Stromal cell of bone marrow (primary cell): ENCODE measurements at places on chromosomes 5 and 9.

GRCh38 chr5:141484641-141485311 is at the start of gene PCDHGC4:
Gene PCDHGC4, plus strand, starts transcription at chr5:141485030. Its CDS starts 144 bp downstream, at chr5:141485174.
- no peak for DNase-seq

DNA sequence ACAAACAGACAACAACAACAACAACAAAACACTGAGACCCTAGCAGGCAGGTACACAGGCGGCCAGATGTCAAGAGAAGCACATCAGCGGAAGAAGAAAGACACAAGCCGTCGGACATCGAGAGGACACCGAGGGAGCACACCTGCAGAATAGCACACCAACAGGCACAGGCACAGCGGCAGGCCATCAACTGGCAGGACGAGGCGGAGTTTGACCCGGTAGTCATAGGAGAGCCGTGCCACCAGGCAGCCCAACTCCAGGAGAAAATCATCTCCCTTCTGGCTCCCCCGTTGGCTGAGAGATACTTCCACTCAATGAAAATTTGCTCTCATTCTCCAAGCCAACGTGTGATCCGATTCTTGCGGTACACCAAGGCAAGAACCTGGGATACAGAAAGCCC is 352.1 kb upstream of the IZUMO3 start:
- no peak for DNase-seq

- DNase-seq, result peak; percentile 99
Measured at GRCh38 chr9:33264473-33265177, at the start of the genes BAG1 and CHMP5. Gene BAG1, minus strand, starts transcription at chr9:33264708. Gene CHMP5, plus strand, starts transcription at chr9:33265049. Its CDS starts 30 bp downstream, at chr9:33265079.

GRCh38 chr5:168048486-168048885 is 243.0 kb upstream of the WWC1 start:
- no peak for DNase-seq

- DNase-seq, result peak; percentile 90
Measured at GRCh38 chr9:73118898-73119554, 32.6 kb upstream of the ANXA1 start.

DNA sequence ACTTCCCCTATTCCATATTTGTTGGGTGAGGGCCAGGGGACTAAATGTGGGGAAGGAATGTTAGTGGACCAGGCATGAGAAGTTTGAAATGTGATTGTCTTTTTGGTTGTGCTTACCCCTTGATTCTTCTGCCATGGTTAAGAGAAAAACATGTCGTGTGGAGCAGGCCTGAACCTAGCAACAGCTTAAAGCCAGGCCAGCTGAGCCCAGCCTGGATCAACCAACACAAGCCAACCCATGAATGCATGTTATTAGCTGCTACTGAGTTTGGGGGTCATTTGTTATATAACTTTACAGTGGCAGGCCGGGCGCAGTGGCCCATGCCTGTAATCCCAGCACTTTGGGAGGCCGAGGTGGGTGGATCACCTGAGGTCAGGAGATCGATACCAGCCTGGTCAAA is 52.4 kb upstream of the TRIO start:
- no peak for DNase-seq

- no peak for DNase-seq
Measured at GRCh38 chr9:111872886-111873285, 23.7 kb upstream of the UGCG start.

DNA sequence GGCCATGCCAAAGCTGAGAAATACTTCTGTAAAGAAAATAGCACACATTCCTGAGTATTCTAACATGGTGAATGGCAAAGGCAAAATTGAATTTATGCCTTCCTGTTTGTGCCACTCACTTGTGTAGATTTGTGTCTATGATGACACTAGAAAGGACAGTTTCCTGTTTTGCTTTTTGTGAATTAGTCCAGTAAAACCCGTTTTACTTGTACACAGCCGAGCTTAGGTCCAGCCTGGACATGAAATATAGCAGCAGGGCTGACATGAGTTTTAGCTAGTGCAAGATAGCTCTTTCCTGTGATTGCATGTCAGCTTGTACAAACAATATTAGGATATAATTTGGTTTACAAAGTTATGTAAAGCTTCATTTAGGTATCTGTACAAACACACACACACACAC is 1891.7 kb upstream of the WWC1 start:
- DNase-seq, result no peak

GRCh38 chr5:172002840-172003512 is 3.5 kb downstream of the FBXW11 start:
- DNase-seq, result no peak

- DNase-seq, result no peak
Measured at GRCh38 chr9:99753436-99753835, 68.2 kb upstream of the NR4A3 start.

- DNase-seq, result peak; percentile 55
Measured at GRCh38 chr5:76807296-76807695, 11.5 kb upstream of the F2RL1 start.

DNA sequence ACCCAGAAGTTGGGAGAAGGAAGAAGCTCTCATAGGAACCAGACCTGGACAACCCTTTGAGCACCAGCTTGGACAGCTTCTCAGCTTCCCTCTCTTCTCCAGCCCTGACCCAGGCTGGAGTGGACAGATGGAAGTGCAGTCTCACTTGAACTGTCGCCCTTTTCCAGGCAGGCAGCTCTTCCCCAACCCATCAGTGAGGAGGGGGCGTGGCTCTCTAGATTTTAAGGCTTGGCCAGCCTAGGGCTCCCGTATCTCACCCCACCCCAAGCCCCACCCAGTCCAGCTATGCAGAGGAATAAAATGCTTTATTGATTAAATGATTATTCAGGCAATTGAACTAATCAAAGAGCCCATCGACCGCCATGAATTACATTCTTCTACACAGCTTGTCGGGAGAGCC is 2.2 kb downstream of the PAX5 start:
- DNase-seq, result no peak

DNA sequence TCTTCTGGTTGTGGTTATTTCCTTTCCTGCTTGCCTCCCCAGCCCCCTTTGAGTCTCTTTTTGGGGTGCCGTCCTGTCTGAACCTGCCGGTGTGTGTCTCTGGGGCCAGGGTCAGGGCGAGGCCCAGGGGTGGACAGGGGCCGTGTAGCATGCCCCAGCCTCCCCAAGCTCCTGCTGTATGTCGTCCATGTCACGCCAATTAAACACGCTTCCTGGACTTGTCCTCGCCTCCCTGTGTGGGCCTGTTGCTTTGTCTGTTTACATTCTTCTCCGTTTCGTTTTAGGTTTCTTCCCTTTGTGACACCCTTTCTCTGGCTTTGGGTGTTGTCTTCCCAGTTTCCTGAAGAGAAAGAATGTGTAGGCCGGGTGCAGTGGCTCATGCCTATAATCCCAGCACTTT is 28.5 kb upstream of the HMCN2 start:
- DNase-seq, result no peak

DNA sequence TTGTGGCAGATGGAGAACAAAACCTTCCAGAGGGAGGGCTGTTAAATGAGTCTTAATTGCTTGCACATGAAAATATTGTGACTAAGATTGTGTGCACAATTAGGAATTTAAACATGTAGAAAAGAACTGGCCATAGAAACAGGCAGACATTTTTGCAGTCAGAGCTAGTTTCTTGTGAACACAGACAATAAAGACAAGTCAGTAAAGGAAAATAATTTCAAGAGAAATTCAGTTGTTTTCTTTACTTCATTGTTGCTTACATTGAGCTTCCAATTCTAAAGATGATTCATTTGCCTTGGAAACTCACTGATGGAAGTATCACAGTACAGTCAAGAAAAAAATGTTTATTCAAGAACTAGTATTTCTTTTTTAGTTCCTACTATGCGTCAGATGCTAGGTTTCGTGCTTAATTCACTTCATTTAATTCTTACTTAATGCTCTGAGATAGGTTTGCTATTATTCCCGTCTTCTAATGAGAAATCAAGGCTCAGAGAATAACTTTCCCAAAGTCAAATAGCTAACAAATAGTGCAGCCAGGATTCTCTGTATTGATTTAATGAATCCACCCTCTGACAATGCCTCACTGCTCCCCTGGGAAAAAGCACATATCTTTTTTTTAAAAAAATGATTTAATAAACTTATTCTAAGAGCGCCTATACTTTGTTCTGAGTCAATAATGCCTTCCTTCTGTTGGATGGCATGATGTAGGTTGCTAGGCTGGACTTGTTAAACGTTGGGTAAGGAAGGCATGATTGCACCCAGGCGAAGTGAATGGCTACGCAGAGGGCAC is 581.4 kb downstream of the RAB3C start:
- DNase-seq, result peak; percentile 35

DNA sequence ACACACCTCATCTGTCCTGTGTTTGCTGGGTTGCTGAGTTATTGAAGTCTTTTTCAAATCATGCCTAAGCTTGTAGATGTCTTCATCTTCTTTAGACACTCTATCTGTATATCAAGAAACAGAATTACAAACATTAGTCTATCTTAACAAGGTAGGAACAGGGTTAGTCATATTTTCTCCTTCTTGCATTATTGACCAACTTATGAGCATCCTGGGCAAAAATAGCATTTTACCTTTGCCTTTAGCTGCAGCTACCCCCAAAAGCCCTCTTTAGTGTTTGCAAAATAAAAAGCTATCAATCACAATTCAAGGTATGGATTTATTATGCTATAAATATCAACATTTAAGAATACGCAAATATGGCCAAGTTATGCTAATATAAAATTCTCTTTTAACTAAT is 3.4 kb downstream of the PLK2 start:
- DNase-seq, result no peak

DNA sequence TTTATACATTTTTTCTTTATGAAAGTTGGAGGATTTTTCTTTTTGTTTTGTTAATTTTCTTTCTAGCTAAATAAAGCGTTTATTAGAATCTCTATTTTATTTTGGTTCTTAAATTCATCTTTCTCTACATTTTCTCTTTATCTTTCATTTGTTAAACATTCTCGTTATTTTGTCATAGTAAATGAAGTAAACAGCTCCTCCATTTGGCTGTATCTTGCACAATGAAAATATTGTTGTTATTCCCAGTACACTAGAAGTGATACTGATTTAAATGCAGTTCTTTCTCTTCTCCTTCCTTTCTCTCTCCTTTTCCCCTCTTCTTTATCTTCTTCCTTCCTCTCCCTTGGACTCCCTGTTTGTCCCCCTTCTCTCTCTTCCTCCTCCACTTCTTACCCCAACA is 88.8 kb downstream of the FER start:
- DNase-seq, result no peak

- no peak for DNase-seq
Measured at GRCh38 chr9:76090330-76090729, 199.9 kb downstream of the PCSK5 start.

- DNase-seq, result peak; percentile 40
Measured at GRCh38 chr9:70403166-70403565, 11.3 kb downstream of the KLF9 start.

DNA sequence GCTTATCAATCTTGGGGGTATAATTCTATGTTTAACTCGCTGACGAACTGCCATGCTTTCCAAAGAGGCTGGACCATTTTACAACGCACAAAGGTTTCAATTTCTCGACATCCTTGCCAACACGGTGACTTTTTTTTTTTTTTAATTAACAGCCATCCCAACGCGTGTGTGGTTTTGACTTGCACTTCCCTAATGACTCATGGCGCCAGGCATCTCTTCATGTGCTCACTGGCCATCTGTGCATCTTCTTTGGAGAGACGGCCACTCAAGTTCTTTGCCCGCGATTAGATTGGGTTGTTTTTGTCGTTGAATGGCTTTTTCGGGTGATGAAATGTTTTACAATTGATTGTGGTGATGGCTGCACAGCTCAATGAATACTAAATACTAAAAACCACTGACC is 12.5 kb upstream of the CARD9 start:
- DNase-seq, result no peak

GRCh38 chr9:77885104-77885672 is 146.4 kb downstream of the GNAQ start:
- DNase-seq, result no peak

GRCh38 chr5:72523960-72524582 is 16.9 kb upstream of the ZNF366 start:
- peak; percentile 69 for DNase-seq

GRCh38 chr5:170986598-170986997 is 124.8 kb downstream of the RANBP17 start:
- peak; percentile 2 for DNase-seq

- no peak for DNase-seq
Measured at GRCh38 chr9:136542241-136543040, 3.4 kb downstream of the NOTCH1 start.

GRCh38 chr5:76175821-76176403 is 92.7 kb downstream of the SV2C start:
- DNase-seq, result no peak

DNA sequence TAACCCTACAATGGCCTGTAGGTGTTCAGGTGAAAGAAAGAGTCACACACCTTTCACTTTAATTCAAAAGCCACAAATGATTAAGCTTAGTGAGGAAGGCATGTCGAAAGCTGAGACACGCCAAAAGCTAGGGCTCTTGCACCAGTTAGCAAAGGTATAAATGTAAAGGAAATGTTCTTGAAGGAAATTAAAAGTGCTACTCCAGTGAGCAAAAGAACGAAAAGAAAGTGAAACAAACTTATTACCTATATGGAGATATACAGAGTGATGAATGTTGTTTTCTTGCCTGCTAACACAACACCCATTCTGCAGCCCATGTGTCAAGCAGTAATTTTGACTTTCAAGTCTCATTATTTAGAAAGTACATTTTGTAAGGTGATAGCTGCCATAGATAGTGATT is 254.2 kb upstream of the SLC24A2 start:
- no peak for DNase-seq

GRCh38 chr5:179198825-179199224 is 138.7 kb downstream of the ZNF354C start:
- no peak for DNase-seq

DNA sequence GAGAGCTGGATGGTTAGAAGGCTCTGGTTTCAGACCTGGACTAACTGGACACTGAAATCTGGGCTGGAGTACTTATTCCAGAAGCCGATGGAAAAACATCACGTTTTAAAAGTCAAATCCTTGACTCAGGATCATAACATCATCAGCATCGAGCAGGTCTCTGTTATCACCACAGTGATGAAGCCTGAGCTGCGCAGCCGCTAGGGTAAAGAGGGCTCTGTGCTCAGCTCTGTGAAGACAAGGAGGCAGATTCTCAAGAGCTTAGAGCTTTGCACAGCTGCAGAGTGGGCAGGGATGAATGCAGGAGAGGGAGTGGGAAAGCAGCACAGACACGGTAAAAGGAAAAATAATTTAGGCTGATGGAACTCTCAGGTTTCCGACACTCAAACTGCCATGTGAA is 208.8 kb upstream of the TAS2R1 start:
- no peak for DNase-seq

DNA sequence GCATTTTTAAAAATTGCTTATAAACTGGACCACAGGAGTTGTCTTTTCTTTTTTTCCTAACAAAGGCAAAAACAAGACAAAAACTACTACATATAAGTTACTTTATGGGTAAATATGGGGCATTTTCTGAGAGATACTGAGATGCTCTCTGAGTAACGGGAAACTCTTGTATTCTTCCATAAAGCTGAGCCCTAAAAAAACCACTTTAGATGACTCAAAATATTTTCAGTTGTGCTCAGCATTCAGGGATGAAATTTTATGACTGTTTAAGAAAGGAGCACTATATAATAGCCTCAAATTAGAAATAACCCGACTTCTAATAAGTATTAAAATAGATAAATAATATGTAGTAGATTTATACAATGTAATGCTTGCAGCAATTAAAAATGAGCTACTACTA is 644.5 kb downstream of the KCTD16 start:
- DNase-seq, result no peak

- no peak for DNase-seq
Measured at GRCh38 chr5:124698770-124699169, 47.7 kb downstream of the ZNF608 start.

GRCh38 chr5:63919763-63920478 is 42.3 kb downstream of the HTR1A start:
- DNase-seq, result no peak
